NB4 (cell line): ENCODE measurements at places on chromosomes 7 and 10.

- no peak for DNase-seq
Observed at GRCh38 chr10:18010050-18010449, 58.3 kb downstream of the SLC39A12 start.

GRCh38 chr7:30671793-30672465, 10.3 kb downstream of the CRHR2 start:
- peak; percentile 84 for DNase-seq

- no peak for DNase-seq
Observed at GRCh38 chr7:8303904-8304528, 42.0 kb upstream of the ICA1 start.

GRCh38 chr10:3439183-3439582, 266.6 kb upstream of the PITRM1 start:
- no peak for DNase-seq

DNA sequence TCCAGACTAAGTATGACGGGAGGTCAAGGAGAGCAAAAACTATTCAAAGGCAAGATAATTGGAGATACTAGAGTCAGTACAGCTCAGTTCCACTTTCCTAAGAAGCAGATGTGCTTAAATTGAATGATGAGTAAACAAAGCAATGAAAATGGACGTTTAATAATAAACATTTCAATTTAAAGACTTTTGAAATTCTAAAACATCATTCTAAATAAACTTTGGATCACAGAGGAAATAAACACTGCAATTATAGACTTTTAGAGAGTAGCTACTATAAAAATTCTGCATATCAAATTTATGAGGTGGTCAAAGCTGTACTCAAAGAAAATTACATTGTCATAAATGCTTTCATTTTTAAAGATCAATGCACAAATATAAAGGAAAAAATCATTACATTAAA, 418.3 kb downstream of the GPAM start:
- DNase-seq, result no peak

GRCh38 chr10:121165276-121165675, 314.1 kb downstream of the WDR11 start:
- peak; percentile 37 for DNase-seq

DNA sequence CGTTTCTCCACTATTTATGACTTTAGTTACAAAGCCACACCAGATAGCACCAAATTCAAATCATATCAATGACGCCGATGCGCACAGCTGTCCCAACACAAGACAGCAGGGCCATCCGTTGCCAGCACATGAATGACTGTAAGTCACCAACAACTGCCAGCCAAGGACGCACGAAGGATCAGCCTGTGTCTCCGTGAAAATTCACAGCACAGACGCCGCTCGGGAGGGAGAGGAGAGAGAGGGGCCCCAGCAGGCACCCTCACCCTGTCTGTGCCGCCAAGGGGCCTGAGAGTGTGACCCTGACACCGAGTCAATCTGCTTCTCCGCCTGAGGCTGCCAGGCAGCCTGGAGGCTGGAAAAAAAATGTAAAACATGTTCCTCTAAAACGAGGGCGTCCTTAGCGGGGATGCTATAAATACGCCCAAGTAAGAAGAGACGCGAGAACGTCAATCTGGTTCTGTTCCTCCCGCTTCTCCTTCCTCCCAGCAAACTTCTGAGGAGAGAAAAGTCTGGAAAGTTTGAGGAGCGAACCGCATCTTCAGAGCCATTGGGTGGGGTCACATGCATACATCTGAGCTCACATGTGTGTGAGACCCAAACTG, 111.2 kb downstream of the PTPRN2 start:
- no peak for DNase-seq

DNA sequence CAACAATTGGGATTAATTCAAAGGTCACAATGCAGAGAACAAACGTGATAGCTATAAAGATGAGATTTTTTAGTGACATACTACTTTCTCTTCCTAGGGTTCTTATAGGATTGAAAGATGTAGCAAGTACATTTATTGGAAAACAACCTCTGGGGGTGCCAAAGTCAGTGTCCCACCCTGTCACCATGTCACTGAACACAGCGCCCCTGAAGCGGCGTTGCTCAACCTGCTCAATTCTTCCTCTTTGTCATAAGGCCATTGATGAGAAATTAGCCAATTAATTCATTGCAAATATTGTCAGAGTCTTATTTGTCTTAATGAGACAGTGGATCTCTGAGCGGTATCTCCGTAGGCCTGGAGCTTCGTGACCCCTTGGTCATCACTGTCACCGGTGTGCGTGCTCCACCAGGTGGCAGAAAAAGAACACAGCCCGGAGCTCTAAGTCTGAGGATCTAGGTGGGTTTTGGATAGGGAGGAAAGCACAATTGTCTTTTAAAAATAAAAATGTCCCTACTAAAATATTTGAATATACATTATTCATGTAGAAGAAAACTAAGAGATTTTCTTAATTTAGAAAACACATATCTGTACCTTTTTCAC, 362.6 kb downstream of the PAXIP1 start:
- peak; percentile 25 for DNase-seq
